ENCODE measurements at places on chromosomes 13 and 19.

DNA sequence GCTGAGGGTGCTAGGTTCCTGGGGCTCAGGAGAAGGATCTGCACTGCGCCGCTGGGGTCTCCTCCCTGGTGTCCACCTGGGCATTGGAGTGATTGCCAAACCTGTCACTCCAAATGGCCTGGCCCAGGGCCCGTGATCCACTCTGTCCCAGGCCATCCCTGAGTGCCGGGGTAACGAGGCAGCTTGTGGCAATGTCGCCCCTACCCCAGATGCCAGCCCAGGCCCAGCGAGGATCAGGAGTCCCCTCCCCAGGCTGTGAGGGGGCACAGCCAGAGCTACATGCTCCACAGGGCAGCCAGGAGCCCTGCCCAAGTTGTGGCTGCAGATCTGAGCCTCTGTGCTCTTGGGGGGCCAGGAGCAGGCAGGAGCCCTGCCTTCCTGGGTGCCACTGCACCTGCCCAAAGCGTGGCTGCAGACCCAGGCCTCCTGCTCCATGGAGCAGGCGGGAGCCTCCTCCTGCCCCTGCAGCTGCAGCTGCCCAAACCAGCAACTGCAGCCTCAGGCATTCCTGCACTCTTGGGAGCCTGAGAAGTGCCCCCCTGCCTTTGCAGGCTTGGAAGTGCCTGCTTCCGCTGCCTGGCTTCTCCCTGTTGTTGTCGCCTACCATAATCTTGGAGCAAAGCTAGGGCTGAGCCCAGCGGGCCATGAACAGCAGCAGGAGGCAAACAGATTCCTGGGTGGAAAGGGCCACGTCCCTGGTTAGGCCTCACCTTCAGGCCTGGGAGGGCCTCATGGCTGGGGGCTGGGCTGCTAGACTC is 4.6 kb downstream of the IGFL4 start:
- DNase-seq, result no peak

DNA sequence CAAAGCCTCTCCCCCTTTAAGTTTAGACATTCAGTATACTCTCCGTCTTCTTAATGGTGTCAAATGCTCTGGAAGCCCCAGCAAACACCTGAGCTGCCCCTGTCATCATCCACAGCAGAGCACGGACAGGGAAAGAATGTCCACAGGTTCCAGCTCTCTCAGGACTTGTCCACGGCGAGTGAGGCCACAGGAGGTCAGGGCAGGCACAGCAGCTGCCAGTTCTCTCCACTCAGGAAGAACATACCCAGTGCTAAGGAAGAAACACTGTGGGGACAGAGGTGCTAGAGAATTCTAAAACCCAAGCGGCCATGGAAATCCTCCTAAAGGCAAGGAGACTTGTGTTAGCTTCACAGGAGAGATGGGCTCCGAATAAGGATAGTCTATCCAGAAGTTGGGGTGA is 132.0 kb upstream of the SERP2 start:
- DNase-seq, result no peak

GRCh38 chr13:24899601-24900000 is 135.6 kb downstream of the RNF17 start:
- DNase-seq, result no peak

DNA sequence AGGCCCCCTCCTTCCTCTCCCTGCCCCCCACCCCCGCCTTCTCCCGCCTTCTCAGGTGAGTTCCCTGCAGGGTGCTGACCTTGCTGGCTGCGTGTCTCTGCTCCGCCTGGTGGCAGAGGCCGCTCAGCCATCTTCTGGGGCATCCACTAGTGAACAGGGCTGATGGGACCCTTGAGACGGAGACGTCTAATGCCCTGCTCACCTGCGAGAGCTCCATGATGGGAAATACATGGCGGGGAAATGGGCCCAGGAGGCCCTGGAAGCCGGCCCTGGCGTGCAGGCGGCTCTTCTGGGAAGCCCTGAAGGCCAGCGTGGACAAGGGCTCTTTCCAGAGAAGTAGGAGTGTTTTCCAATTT is 15.2 kb upstream of the F7 start:
- DNase-seq, result no peak

DNA sequence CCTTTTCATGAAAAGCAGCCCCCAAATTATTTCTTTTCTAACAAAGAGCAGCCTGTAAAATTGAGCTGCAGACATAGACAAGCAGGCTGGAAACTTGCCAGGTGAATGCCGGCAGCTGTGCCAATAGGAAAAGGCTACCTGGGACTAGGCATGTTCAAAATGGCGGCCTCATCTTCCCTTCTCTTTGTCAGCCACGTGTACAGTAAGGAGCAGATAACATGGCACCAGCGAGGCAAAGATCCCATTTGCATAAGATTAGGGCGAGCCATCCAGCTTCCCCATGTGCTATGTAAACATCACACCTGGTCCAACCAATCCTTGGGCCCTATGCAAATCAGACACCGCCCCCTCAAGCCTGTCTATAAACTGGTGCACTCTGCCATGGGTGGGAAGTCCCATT is 31.2 kb upstream of the CACNA1A start:
- no peak for DNase-seq

GRCh38 chr13:51935326-51936171 is 73.8 kb downstream of the CCDC70 start:
- DNase-seq, result no peak

GRCh38 chr13:25927932-25928331 is 123.9 kb downstream of the SHISA2 start:
- DNase-seq, result no peak
